ENCODE measurements at places on chromosomes 7 and 10.

DNA sequence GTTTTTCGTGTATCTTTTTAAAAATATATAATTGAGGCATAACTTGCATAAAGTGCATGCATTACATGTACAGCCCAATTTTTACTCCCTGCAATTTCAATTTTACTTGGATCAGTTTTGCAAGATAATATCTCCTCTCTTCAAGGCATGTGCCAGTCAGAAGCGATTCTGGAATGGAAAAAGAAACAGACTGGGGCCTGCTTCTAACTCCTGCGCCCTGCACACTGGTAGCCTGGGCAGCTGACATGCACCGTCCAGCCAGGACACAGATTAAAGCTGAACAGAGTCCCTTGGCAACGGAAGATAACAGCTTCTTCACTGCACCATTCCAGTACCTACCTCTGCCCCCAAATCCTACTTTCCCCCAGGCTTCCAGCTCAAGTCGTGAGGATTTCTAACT, 182.1 kb downstream of the FAM107B start:
- DNase-seq: no peak

- no peak for DNase-seq
Measured at GRCh38 chr7:130226333-130226732, 18.7 kb downstream of the SSMEM1 start.

- no peak for DNase-seq
Measured at GRCh38 chr7:27779873-27780272, 39.9 kb downstream of the TAX1BP1 start.

GRCh38 chr7:100435401-100436304, 644 bp downstream of the PPP1R35 start:
- DNase-seq: peak; percentile 53

- no peak for DNase-seq
Measured at GRCh38 chr10:33760056-33760943, 425.8 kb upstream of the NRP1 start.
